ENCODE measurements at places on chromosomes 16 and 17.
A peak's percentile ranks its signal among the peaks of the same experiment; 100 is the strongest.

DNA sequence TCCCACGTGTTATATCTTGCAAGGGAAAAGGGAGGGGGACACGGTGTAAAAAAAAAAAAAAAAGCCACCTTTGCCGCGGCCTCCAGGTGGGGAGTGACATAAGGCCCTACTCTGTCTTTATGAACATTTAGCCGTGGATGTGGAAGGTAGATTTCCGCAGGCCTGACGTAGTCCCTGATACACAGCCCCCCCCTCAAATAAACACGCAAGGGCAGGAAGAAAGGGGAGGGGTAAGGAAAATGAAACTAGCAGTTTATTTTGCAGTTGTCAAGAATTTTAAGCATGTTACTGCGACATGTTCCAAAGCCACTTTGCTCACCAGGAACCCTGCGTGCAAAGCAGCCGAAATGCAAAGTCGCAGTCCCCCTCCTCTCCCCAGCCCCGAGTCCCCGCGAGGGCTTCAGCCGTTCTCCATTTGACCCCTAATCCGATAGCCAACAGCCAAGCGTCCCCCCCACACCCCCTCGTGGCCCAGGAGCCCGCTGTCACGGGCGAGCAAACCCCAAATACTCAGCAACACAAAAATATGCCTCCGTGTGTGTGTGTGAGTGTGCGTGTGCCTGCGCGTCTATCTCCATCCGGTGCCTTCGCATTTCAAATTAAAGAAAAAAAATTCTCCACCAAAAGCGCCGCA is 1.2 kb downstream of the CBX4 start:
- DNase-seq, result peak; percentile 47

DNA sequence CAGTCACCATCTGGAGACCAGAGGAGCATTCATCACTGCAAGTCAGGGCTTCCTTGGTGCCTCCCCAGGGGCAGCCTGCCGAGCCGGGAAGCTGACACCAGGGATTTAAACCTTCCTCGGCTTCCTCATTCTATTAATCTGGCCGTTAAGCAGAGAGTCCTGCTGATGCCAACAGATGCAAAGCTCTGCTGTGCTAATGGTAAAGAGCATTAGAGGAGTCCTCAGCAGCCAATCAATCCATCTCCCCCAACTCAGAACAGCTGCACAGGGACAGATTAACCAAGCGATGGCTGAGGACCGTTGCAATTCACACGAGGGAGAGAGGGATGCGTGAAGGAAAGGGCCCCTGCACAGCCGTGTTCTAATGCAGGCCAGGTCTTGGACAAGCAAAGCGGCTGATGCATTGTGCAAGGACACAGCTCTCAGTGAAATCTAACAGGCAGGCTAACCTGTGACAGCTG is 116.6 kb downstream of the XYLT1 start:
- DNase-seq, result no peak

GRCh38 chr17:71976011-71976649 is 144.7 kb upstream of the SOX9 start:
- no peak for DNase-seq

GRCh38 chr16:81526199-81526598 is 81.6 kb downstream of the CMIP start:
- no peak for DNase-seq

GRCh38 chr17:64178011-64178825 is 48.3 kb upstream of the ERN1 start:
- DNase-seq, result no peak

- DNase-seq, result no peak
These were observed 529 bp upstream of the SCN4A start for GRCh38 chr17:63973247-63973646.

DNA sequence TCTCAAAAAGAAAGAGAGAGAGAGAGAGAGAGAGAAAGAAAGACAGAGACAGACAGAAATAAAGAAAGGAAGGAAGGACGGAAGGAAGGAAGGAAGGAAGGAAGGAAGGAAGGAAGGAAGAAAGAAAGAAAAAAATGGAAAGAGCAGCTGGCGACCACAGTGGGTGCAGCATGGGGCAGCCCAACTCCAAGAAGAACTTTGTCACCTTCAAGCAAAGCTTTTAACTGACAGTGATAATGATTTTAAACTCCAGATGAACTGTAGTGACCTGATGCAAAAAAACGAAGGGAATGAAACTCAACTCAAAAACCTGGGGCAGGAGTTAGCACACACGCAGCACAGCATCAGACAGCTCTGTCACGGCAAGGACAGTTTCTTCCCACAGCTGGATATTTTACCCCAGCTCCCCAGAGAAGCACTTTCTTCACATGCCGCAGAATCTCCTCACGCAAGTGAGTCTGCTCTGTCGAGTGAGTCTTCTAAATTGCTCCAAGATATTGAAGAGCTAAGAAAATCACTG is 5.0 kb upstream of the ARHGAP17 start:
- no peak for DNase-seq

GRCh38 chr17:48128400-48128799 is 20.8 kb downstream of the SNX11 start:
- no peak for DNase-seq

DNA sequence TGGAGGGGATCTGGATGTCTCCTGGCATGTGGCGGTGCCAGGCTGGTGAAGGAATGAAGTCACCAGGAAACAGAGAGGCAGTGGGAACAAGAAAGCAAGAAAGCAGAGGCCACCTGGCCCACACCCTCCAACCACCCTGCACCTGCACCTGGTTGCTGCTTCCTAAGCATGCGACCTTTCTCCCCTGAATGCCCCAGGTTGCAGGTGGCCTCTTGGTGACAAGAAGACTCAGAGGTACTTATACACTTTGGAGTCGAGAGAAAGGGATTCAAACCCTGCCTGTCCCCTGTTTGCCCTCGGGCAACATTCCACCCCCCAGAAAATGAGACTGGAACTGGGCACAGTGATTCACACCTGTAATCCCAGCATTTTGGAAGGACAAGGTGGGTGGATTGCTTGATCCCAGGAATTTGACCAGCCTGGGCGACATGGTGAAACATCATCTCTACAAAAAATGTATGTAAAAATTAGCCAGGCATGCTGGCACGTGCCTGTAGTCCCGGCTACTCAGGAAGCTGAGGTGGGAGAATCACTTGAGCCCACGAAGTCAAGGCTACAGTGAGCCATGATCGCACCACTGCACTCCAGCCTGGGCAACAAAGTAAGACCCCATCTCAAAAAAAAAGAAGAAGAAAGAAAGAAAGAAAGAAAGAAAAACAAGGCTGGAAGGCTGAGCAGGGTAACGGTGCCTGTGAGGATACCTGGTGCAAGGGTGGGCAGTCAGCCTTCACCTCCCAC is 34.6 kb upstream of the TNRC6C start:
- no peak for DNase-seq

DNA sequence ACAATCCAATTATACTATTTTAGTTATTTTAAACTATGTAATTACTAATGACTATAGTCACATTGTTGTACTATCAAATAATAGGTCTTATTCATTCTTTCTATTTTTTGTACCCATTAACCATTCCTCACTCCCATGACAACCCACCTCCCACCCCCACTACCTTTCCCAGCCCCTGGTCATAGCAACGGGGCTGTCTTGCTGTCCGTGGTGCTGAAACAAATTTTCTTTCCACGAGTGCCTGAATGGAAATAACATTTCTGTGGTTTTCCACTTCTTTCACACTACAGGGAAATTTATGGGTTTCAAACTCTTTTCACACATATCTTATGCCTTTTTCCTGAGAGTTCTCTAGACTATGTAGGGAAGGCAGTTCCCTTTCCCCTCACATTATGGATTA is 326.6 kb downstream of the PHKB start:
- DNase-seq, result no peak

GRCh38 chr16:29687755-29688154 is 8.8 kb downstream of the QPRT start:
- DNase-seq, result no peak

DNA sequence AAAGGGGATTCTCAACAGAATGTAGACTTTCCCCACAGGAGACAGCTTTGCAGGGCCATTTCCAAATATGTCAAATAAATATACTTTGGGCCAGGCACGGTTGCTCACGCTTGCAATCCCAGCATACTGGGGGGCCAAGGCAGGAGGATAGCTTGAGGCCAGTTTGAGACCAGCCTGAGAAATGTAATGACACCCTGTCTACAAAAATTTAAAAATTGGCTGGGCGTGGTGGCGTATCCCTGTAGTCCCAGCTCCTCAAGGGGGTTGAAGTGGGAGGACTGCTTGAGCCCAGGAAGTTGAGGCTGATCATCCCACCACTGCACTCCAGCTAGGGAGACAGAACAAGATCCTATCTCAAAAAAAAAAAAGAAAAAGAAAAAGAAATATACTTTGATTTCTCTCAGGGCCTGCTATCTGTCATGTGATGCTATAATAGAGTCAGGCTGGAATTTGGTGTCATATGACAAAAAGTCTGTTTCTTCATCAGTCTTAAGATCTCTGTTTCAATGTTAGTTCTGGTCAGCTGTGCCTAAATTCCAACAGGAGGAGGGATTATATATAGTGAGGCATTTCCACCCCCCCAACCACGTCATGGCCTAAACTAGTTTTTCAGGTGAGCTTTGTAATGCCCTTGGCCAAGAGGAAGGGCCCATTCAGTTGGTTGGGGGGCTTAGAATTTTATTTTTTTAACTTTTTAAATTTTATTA is 4.3 kb upstream of the ZDHHC7 start:
- DNase-seq, result no peak

DNA sequence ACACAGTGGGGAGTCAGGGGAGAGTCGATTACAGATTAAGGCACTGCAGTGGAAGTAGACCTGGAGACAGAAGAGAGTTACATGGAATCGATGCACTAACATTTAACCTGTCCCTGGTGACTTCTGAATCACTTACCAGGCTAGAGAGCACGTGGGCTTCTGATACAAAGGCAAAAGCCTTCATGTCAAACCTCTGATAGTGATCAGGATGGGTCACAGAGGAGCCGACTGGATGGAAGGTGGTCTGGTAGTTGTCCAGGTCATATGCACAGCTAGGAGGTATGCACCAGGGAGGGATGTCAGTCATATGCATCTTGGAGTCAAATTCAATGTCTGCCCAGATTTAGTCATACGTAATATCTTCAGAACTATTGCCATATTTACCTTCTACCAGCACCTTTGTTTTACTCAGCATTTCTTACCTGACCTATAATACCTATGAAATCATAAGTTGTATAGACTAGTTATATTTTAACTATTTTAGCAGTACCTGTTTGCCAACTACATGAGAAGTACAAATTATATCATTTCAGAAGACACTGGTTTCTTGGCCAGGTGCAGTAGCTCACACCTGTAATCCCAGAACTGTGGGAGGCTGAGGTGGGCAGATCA is 11.7 kb downstream of the ZP2 start:
- no peak for DNase-seq

- DNase-seq, result no peak
These were observed 9.2 kb upstream of the NAT9 start for GRCh38 chr17:74785096-74785980.

DNA sequence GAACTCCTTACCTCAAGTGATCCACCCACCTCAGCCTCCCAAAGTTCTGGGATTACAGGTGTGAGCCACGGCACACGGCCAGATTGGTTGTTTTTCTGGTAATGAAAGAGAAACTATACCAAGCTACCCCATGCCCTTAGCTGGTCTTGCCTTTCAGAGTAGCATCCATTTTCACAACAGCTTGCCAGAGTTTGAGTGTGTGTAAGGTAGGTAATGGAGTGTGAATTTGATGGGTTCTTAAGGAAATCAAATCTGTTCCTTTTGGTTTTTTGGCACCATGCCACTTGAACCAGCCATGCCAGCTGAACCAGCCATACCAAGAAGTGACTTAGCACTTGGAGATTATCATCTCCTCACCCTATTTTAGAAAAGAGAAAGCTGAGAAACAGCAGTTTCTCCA is 5.1 kb downstream of the CALCOCO2 start:
- DNase-seq, result no peak

- no peak for DNase-seq
These were observed 30.1 kb upstream of the PMFBP1 start for GRCh38 chr16:72202014-72202413.

GRCh38 chr16:58236831-58237230 is 38.9 kb upstream of the CSNK2A2 start:
- no peak for DNase-seq

DNA sequence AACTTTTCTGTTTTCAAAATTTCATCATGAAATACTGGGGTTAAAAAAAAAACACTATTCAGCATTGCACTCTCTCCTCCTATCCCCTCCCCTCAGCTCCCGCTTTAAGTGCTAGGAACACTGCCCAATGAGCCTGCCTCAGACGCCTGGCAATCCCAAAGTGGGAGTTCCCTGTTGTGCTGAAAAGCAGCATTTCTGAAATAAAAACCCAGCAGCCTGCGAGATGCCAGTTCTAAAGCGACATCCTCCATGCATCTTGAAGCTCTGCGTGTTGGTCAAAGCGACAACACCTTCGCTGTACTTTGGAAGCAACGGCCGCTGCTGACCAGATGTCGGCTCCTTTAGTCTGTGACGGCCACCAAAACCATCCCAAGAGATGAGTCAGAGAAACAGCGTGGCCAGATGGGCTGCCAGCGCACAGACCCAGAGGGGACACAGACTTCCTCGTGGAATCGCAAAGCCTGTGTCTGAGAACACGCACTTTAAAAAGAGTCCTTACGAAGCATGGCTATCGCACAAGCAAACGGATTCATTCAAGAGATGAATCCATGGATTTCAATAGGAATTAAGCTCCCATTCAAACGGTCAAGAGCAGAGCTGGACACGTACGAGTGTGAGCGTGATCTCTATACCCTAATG is 32.8 kb downstream of the FBXO31 start:
- DNase-seq, result no peak

DNA sequence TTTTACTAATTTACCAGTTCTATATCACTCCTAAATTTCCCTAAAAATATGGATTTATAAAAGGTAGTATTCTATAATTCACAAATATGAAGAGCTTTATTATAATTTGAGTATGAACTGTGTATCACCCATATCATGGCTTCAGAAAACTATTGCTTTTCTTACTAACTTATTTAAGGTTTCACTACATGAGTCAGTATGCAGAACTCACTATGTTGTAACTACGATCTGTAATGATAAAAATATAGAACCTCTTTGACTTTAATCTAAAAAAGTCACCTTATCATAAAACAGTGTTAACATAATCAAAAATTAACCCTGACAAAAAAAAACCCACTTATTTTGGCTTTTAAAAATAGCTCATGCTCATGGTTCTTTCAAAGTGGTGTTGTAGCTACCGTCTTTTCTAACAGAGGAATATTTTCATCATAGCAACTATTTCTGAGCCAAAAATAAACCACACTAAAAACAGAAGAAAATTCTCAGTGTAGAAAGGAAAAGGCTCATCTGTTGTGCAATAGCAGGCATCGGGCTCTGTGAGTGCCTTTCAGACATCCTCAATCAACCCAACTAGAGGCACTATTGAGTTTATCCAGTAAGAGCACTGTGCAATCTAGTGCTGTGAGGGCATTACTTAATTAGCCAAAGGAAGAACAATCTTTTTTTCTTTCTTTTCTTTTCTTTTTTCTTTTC is 42.1 kb downstream of the ITGAM start:
- no peak for DNase-seq
